ENCODE measurements at places on chromosomes 1 and 21.
A peak's percentile ranks its signal among the peaks of the same experiment; 100 is the strongest.

DNA sequence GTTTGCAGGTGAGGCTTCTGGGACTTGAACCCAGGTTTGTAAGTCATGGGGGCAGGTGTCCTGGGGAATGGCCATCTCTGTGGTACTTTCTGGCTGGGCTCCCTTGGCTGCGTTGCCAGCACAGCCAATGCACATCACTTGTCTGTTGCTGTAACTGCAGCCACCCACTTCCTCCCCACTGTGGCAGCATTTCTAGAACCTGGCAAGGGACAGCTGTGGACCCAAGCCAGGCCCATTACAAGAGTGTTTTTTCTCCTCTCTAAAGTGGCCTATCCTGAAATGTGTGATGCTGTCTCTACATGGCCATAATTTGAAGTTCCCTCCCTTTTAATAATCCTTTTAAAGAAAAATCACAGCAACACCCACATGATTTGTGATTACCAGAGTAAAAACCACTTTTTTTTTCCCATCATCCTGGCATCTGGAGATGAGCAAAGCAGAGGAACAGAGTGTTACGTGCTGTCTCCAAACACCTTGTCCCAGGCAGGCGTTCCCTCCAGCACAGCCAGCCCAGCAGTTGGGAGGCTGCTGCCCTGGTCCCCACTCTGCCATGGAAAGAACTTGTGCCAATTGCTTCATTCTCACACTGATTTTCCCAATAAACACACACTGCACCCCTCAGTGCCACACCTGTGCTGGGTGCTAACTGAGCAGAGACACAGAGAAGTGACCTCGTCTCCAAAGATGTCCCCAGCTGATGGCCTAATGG lies 360.6 kb upstream of the USP24 start:
- no peak for DNase-seq

DNA sequence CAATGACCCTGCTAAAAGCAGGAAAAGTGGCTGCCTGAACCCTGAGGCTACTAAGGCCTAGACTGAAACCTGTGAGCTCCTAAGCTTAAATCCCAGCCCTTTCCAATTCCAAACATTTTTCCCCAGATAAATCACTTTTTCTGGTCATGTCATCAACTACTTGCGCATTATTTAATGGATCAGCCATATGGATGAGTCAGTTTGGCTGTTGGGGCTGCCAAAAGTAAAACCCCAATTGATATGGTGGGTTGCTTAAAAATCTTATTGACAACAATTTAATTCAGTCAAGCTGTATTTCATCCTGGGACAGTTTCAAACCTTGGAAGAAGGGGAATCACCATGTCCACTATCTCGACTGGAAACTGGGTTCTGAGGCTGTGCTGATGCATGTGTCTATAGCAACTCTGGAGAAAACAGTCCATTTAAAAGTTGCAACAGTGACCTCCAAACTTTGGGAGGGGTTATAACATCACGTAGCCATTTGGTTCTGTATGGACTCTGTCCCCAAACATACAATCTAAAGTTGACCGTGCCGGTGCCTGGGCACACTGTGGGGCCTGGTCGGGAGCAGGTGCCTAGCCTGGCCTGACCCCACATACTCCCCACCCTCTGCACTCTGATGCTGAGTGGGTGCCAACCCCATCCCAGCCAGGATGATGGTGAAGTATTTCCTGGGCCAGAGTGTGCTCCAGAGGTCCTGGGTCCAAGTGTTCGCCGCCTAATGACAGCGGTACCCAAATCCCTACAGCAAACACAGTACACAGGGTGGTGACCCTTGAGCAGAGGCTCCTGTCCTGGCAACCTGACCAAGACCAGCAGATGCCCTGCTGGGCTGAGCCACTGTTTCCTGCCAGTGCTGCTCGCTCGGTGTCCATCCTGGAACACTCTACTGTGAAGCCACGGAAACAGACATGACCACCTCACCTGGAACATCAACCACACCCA lies 46.5 kb upstream of the LRRC52 start:
- DNase-seq: no peak

- DNase-seq: peak; percentile 24
Measured at GRCh38 chr1:173853074-173853473, 14.7 kb downstream of the GAS5 start.

- DNase-seq: no peak
Measured at GRCh38 chr1:66437136-66437401, 96.9 kb upstream of the SGIP1 start.

GRCh38 chr21:35027563-35028450 lies 21.3 kb downstream of the RUNX1 start:
- no peak for DNase-seq

DNA sequence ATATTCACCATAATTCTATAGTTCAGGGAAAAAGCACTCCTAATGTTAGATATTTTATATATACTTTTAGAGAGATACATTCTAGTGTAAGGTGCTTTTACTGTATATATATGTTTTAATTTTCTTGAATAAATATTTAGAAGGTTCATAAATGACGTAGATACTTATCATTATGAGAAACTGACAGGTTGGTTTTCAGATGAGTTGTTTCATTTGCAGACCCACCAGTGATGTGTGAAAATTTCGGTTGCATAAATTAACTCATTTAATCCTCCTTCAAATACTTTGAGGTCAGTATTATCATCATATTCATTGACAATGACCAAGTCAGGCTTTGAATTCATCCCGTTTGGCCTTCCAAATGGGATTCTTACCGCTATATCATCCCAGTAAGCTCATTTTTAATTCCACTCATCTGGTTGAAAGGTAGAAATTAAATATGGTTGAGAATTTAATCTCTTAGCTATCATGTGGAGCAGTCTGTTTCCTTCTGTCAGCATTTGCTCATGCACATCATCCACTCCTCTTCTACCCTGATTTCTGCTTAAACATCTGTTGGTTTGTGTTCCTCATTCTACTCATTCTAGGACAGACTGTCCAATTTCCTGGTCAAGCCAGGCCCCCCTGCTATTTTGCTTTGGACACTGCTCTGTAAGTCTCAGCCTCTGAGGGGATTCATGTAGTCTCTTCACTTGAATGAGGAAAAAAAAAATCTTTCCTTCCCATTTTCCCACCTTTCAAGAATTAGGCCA lies 1156.6 kb downstream of the PLA2G4A start:
- no peak for DNase-seq

- no peak for DNase-seq
Measured at GRCh38 chr1:101005183-101005582, 20.4 kb downstream of the DPH5 start.

- no peak for DNase-seq
Measured at GRCh38 chr1:195241066-195241465, 1367.2 kb downstream of the KCNT2 start.

DNA sequence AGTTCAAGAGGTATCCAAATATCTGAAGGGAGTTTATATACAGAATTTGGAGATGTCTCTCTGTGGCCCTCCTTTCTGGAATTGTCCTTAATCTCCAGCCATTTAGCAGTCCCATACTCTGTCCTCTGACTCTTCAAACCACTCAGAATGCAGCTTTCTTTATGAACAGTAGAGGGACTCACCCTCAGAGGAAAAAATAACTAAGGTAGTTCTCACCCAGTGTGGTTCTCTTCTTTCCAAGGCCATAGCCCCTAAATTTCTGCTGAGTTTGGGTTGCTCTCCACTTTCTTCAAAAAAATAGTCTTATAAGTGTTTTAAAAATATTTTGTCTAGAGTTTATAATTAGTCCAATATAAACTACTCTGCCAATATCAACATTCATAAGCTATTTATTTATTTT lies 369.7 kb downstream of the MATN1 start:
- no peak for DNase-seq

- DNase-seq: no peak
Measured at GRCh38 chr1:166353213-166353612, 186.4 kb upstream of the FAM78B start.

DNA sequence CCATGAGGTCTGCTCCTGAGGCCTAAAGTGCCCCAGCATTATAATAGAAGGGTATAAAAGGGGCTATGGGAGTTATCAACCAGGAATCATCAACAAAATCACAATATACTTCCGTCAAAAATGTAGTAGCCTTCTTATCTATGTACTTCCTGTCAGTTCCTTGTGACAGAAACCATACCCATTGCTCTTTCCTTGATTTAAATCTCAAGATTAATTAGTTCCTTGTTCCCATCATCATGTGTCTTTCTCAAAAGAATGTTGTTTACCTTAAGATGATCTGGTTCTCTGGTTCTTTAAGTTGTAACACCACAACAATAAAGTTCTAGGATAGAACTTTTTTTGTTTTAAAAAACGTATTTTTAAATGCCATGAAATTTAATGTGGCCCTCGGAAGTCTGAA lies 833.3 kb downstream of the LTN1 start:
- no peak for DNase-seq

GRCh38 chr1:198549866-198550265 lies 9.4 kb upstream of the ATP6V1G3 start:
- no peak for DNase-seq

DNA sequence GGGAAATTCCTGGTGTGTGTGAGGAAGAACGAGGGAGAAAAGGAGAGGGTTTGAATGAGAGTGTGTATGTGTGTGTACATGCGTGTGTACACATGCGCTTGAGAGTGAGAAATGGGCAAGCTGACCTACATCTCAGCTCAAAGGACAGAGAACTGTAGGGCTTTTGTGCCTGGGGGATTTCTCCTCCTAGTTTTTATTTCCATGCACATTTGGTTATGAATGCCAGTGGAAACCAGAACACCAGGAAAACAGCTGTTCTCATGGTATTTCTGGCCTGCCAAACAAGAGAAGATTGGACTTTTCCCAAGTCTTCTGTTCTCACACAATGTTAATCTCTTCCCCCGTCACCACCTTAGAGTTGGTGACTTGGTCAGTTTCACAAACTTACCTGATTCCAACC lies 45.2 kb downstream of the SLC44A3 start:
- DNase-seq: no peak

DNA sequence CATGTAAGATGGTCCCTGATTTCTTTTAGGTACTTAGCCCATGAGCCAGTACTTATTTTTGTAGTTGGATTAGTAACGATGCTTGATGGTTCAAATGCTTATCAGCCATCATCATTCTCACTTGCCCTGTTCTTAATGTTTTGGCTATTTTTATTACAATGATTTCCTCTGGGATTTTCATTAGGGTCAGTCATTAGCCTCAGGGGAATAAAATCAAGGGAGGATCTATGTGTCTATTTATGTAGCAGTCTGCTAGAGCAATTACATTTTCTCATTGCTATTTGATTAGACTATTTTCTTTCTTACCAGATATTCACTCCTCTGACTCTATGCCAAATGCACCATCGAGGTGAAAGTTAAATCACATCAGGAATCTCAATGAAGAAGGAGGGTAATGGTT lies 10.9 kb upstream of the CCT8 start:
- no peak for DNase-seq

DNA sequence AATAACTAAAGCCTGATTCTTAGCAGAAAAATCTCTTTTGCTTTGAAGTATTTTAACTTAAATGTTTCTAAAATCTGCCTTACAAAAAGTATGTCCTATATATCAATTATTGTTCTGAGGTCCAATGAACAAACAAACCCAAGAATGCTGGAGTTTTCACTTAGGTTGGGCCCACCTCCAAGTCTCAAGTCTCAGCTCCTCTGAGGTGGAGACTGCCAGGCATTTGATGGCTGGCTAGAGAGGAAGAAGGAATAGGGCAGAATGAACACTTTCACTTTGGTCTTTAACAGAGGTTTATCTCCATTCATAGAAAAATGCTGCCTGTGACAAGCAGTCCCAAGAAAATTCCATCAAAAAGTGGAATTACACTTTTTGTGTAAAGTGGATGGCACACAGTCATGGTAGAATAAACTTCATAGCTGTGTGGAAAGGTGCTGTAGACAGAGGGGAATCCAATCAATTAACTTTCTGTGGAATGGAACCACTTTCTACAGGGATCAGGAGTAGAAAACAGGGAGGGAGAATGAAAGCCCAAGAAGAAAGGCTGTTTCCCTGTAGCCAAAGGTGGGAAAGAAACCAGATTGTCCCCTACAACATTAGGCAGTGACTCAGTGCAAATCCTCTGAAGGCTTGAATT lies 349.4 kb upstream of the RUNX1 start:
- no peak for DNase-seq

GRCh38 chr1:207470927-207471326 lies 16.8 kb downstream of the CR2 start:
- DNase-seq: no peak

Data from GM04503 (cell line).